ENCODE measurements at places on chromosomes 6 and 20.

DNA sequence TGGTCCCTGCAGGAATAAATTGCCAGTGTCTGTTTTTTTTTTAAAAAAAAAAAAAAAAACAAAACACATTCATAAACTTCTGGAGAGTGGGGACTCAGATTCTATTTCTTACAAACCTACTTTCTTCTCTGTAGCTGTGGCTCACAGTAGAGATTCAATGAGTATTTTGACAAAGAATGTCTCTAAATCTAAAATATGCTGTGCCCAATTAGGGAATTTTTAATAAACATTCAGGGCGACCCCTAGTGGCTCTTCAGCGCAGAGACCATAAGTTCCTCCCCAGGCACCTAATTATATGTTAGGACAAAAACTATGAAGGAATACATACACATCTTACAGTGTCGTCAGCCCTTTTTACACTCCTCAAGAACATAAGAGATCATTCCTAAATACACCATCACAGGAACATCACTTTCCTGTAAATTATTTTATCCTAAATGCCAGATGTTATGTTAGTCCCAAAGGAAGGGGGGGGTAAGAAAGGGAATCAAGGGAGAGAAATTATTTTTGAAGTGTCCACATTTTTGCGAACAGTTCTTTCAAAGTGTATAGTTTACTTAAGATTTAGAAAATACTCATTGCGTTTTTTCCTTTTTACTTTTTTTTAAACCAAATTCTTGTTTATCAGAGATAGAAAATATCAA is 21.8 kb upstream of the NAA20 start:
- peak; percentile 75 for DNase-seq

GRCh38 chr6:146850238-146850896 is 251.6 kb downstream of the ADGB start:
- DNase-seq = peak; percentile 89

DNA sequence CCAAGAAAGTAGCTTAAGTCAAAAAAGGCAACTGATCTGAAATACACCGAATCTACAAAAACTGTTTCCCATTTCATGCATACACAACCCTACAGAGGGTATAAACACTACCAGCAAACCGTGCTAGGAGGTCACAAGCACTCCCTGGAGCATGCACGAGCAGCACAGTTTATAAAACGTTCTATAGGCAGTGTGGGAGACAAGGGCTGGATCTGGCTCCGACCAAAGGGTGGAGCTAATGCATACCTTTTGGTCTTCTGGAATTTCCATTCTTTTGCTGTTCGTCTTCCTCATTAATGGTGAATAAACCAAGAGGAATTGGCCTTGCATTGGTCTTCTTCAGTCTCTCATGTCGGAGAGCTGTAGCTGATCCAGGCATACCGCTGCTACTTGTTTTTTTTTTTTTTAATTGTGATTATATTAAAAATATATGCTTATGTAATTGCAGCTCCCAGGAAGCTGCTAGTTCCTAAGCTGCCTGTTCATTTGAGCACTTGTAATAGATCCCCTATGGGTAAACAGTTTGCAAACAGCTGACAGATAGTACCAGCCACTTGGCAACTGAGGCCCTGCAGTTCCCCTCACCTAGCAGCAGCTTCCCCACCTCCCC is 24.5 kb downstream of the MAP7 start:
- DNase-seq = peak; percentile 54

DNA sequence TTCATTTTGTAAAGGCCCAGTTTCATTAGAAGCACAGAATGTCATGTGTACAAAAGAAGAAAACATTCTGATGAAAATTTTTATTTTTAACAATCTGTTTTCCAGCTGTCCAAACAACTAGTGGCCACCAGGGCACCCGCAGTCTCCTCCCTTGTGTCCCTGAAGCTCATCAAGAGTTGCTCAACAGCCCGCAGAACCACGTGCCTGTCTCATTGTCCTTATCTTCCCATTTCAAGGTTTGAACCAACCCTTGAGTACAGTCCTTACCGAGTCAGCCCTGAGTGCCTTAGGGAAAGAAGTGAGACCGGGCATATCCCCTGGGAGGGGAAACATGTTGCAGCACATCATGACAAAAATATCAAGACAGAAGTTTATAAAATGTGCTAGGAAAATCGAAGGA is 15.9 kb upstream of the ZNF133 start:
- DNase-seq = peak; percentile 11

GRCh38 chr6:166798652-166799051 is 157.7 kb downstream of the RNASET2 start:
- DNase-seq = no peak

- peak; percentile 54 for DNase-seq
Observed at GRCh38 chr6:16333580-16333979, 95.2 kb downstream of the GMPR start.

DNA sequence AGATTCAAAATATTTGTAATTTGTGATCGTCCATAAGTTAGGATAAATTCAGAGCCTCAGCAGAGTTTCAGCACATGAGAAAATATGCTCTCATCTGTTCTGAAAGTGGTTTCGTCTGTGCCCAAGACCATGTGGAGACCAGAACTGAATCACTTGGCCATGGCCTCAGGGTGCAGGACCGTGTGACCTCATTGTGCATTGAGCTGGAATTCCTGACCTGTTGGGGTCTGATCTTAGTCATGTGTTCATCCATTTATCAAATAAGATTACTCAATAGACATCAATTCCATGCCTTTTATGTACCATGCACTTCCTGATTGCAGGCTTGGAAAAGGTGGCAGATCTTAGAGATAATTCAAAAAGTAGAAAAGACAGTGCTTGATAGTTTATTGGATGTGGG is 680.5 kb downstream of the QKI start:
- no peak for DNase-seq

DNA sequence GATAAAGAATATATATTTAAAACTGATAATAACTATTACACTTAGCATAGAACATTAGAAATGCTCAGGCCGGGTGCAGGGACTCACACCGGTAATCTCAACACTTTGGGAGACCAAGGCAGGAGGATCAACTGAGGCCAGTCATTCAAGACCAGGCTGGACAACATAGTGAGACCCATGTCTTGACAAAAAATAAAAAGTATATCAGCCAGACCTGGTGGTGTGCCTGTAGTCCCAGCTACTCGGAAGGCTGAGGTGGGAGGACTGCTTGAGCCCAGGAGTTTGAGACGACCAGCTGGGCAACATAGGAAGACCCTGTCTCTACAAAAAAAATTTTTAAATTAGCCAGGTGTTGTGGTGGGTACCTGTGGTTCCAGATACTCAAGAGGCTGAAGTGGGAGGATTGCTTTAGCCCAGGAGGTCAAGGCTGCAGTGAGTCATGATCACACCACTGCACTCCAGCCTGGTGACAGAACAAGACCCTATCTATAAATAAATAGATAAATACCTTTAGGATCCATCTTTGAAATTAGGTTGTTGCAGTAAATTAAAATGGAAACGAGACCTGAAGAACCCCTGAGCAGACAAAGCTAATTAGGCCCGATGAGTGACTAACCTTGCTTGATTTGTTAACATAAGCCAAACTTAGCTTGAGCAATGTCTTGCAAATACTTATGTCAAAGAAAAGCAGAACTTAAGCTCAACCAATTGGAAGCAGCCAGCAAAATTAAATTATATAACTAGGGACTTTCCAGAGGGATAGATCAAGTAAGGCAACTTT is 75.8 kb upstream of the E2F3 start:
- no peak for DNase-seq

GRCh38 chr6:13395272-13396237 is 67.2 kb upstream of the TBC1D7 start:
- DNase-seq = peak; percentile 76

GRCh38 chr6:36961441-36962435 is 7.2 kb downstream of the PI16 start:
- no peak for DNase-seq

DNA sequence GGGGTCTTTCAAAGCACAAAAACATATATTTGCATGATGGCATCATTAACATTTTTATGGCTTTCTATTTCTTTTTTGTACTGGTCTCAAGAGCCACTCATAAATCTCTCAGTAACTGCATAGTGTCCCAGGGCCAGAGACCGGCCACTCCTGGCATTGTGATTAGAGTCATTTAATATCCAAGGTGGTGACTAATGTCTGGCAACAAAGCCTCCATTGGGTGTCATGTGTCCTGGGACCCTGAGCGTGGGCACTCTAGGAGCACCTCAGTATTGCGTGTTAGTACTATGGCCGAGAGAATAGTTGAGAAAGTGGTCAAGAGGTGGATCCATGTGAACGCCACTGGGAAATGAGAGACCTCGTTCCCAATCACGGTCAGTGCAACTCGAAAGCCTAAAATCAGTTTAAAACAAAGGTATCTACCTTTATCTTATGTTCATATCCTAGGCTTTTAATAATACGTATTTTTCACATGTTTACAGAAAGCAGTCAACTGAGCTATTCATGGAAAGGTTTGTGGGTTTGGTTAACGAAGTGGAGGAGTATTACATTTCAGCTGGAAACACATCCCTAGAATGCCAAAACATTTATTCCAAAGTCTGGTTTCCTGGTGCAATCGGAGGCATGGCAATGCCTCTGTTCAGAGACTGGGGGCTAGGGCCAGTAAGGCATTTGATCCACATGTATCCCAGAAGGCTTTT is 2.7 kb upstream of the ESR1 start:
- DNase-seq = no peak

GRCh38 chr6:18245642-18246041 is 18.7 kb downstream of the DEK start:
- DNase-seq = no peak

- peak; percentile 3 for DNase-seq
Observed at GRCh38 chr20:35030136-35030535, 62.5 kb downstream of the TRPC4AP start.

- peak; percentile 47 for DNase-seq
Observed at GRCh38 chr6:34638834-34639736, 57.5 kb downstream of the ILRUN start.

DNA sequence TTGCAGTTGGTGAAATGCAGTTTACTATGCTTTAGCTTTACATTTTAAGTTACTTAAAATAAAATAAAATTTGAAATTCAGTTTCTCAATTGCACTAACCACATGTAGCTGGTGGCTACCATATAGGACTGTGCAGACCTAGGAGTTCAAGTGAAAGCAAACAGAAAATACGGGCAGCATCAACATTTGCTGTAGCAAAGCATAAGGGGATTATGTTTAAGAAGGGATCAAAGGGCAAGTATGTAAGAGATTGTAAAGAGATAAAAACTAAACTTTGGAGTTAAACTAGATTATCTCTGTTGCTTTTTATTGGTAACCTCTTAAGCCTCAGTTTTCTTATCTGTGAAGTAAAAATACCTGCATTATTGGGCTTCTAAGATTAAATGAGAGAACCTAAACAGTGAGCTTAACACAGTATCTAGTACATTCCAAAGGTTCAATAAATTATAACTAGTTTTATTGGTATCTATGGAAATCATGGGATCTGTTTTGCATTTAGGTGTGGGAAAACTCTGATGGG is 81.2 kb downstream of the SPTLC3 start:
- DNase-seq = no peak

DNA sequence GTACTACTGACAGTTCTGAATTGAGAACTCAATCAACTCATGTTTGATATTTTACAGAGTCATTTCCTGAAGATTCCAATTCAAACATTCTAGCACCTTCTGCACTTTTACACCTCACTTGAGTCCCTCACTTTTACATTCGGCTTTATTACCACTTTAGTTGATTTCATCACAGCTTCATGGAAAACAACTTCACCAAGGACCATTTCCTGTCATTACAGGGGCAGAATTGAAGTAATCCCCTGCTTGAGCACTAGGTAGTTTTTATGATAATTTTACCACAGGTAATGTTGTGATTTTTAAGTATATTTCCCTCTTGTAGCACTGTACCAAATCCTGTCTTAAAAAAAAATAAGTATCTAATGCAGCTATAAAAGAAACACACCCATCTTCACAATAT is 312.9 kb downstream of the BTBD9 start:
- no peak for DNase-seq

GRCh38 chr20:32493356-32493755 is 91.8 kb downstream of the NOL4L start:
- DNase-seq = no peak

DNA sequence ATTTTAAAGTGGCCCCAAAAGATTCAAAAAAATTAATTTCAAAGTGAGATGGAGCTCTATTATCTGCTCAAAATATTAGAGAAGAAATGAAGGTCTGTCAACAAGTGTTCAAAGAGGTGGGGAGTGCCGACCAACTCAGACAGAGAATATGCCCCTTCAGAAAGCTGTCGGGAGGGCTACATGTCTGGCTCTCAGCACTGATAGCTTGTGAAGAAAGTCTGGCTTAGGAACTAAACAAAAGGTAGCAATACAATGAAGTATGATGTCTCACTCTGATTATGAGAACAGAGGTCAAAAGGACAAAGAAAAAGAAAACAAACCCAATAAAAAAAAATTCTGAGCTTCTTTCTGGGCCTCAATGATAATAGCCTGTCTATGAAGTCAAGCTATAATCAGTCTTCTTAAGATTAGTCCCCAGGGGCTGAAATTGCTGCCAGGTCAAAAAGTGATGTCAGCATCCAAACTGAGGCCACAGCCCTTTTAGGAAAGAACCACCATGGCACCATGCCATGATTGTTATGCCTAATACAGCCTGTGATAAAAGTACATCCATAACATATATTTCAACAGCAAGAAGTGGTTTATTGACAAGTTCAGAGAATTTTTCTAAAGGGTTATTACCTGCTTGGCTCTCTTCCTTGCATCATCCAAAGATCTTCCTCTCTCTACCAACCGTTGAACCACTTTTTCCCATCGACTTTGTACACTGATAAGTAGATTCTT is 150.9 kb downstream of the DST start:
- DNase-seq = peak; percentile 19

- no peak for DNase-seq
Observed at GRCh38 chr6:8904754-8905153, 469.4 kb upstream of the SLC35B3 start.

DNA sequence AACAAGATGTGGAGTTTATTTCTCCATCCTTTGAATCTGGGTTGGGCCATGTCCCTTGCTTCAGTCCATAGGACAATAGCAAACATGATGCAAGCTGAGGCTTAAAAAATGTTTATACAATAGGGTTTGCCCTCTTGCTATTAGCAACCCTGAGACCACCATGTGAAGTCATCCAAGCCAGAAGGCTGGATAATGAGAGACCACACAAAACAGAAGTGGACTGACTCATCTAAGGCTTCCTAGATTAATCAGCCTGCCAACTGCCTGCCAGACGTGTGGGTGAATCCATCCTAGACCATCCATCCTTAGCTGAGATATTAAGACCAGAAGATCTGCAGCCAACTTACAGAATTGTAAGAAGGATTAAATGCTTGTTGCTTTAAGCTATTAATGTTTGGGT is 38.1 kb upstream of the ISM1 start:
- DNase-seq = no peak

- no peak for DNase-seq
Observed at GRCh38 chr6:99305021-99305554, 44.4 kb downstream of the FAXC start.

DNA sequence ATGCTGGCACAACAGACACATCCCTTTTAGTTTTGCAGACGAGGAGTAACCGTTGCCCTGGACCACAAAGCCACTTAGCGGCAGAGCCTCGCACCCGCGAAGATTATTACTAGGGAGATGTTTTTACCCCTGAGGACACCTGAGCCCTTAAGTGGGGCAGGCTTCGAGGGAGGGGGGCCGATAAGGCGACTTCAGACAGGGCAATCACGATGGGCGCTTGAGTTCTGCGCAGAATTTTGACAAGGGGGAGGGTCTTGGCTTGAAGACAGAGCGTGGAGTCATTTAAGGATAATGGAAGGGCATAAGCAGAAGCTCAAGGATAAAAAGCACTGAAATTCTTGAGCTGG is 650 bp upstream of the TTK start:
- DNase-seq = no peak

GRCh38 chr6:71675386-71675785 is 211.0 kb upstream of the RIMS1 start:
- DNase-seq = no peak

All from fibroblast of skin of back (primary cell).